ENCODE measurements at places on chromosomes 2 and 18.

DNA sequence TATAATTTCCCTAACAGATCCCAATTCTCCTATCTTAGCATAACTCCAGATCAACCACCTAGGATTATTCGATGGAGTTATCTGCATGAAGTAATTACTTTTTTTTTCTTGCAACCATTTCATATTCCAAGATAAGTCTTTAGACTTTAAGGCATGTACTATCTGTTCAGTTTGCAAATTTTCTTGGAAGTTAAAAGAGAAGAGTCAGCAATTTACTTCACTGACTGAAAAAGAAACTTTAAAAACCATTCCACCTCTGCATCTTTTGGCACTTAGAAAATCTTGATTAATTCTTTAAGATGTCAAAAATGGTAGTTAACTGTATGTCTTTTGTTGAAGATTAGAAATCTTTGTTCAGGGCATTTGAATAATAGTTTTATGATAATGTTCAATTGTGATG is 830.5 kb upstream of the KLHL29 start:
- no peak for DNase-seq

DNA sequence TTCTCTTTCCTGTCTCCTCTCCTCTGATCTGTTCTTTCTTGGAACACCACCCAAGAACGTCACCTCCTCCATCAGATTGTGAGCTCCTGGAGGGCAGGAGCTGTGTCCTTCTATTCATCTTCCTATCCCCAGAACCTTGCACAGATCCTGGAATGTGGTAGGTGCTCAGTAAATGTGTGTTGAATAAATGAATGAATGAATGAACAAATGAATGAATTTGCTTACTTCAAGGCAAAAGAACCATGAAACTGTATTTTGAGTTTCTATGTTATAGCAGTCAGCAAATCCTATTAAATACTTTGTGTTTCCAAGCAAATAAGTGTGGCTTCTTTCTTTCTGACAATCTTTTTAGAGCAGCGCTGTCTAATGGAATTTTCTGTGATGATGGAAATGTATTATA is 14.8 kb downstream of the FABP1 start:
- no peak for DNase-seq

- DNase-seq, result no peak
Measured at GRCh38 chr18:56062931-56063330, 474.9 kb upstream of the TCF4 start.

GRCh38 chr2:172106108-172106961 is 3.6 kb upstream of the DLX2 start:
- no peak for DNase-seq

GRCh38 chr2:77085561-77085960 is 436.6 kb downstream of the LRRTM4 start:
- DNase-seq, result no peak

- DNase-seq, result no peak
Measured at GRCh38 chr18:75139226-75139911, 69.6 kb downstream of the PTGR3 start.

- DNase-seq, result no peak
Measured at GRCh38 chr2:129957891-129958290, 21.6 kb upstream of the RAB6C start.

DNA sequence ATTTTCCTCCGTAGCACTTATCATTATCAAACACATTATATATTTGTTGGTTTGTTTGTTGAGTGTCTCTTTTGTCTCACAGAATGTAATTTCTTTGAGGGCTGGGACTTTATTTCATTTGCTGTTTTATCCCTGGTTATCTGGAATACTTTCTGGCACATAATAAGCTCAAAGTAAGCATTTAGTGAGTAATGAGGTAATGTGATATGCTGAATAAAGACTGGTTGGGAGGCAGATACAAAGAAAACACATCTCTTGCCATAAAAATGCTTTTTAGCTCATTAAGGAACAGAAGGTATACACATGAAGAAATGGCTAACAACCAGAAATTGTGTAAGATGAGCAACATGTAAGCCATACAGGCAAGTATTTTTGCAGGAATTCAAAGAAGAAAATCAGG is 1411.8 kb downstream of the LRP1B start:
- DNase-seq, result peak; percentile 9

DNA sequence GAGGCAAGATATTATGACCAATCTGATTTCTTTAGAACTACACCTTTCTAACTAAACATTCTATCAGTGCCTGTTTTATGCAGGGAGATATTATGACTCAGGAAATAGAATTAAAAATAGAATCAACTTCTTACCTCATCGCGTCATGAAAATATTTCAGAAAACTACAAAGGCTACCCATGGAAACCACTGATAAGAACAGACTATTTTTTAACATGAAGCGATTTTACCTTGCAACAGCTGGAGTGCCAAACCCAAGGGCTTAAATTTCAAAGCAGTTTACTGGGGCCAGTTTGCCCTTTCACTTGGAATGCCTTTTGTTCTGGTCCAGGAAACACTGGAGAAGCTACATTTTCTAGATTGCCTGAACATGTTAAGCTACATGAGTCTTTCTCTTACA is 304.8 kb upstream of the CCDC68 start:
- no peak for DNase-seq

GRCh38 chr18:27120246-27120645 is 64.9 kb downstream of the CHST9 start:
- DNase-seq, result no peak

DNA sequence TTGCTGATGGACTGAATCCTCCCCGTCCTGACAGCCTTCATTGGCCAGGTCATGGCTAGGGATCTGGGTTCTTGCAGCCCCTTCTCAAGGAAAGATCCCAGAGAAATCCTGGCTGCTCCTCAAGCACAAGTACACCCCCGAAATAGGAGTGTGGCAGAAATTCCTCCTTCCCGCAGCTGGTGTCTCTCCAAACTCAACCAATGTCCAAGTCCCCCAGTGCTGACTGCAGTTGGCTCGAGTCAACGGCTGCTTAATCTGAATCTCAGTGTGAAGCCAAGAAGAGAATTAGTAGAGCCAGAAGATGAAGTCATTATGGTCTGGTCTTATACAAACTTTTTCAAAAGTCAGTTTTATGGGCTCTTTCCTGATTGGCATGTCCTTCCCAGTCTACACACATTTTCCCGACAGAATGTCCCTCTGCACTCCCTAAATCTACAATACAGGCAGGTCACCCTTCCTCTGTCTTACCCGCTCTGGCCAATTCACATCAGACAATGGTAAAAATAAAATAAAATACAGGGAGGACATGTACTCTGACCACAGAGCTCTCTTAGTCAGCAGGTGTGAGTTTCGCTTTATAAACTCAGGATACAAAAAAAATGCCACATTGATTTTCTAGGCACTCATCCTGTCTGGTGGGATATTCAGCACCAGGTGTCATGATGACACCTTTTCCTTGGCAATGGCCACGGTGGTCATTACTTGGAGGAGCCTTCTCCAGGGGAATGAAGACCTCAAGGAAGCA is 76.9 kb upstream of the PAPOLG start:
- DNase-seq, result no peak

DNA sequence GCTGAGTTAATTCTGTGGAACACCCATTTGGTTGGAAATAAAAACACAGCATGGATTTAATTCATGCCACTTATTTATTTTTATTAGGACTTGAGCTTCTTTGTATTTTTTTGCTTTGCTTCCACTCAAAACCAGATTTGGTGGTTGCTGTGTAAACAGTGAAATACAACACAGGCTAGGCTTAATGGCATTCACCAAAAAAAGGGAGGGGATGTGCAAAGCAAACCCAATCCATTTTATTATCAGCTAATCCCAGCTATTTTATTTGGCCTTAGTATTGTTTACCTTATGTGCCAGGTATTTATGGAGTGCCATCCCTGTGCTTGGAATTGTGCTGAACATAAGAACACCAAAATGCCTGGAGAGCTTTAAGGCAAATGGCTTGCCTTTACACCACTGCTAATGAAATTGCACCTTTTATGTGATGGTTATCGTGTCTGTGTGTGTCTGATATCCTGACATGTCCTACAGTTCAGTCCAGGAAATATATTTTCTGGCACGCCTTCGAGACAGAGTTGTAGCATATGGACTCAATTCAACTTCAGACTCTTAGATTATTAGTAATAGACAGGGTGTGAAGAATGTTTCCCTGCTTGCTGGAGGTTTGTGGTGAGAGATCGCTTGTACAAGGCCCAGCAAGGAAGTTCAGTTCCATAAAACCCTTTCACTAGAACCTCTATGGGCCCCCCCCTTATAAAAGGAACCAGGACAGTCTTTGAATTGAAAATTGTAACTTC is 99.6 kb downstream of the PRPF40A start:
- no peak for DNase-seq
